ENCODE measurements at places on chromosomes 4 and X.

- no peak for DNase-seq
Observed at GRCh38 chrX:119518371-119518770, 46.8 kb downstream of the STEEP1 start.

DNA sequence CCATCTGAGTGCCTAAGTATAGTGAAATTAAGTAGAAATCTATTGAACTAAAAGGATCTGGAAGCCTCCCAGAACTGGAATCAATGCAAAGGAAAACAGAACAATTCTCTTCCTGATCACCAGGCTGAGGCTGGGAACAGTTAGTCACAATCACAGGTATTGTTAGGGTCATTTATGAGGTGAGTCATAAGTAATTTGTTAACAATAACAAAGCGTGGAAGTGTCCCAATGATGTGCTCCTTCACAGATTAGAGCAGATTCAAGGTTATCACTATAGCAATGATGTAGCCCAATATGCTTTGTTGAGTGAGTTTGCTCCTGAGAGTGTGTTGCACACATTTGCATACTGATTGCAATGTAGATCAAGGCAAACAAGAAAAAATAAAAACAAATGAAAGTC is 228.1 kb downstream of the ZNF674 start:
- no peak for DNase-seq

DNA sequence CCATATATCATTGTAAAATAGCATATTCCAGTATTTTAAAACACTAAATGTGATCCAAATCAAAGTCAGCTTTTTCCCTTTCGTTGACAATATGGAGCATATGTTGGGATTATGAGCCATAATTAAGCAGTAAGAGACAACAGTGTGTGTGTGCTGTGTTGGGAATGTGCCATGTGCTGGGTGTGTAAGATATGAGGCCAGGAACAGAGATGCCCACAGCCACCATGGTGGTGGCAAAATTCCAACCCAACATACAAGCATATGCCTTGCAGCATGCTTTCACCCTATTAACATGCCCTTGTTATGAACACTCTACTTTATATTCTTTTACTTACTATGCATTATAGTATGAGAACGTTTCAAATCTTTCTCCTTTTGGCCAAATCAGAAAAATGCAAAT is 1560.4 kb upstream of the TENM3 start:
- DNase-seq = no peak

GRCh38 chr4:125097729-125098128 is 217.0 kb upstream of the FAT4 start:
- DNase-seq = no peak

- DNase-seq = no peak
Observed at GRCh38 chr4:130675266-130675665, 1579.3 kb downstream of the C4orf33 start.

DNA sequence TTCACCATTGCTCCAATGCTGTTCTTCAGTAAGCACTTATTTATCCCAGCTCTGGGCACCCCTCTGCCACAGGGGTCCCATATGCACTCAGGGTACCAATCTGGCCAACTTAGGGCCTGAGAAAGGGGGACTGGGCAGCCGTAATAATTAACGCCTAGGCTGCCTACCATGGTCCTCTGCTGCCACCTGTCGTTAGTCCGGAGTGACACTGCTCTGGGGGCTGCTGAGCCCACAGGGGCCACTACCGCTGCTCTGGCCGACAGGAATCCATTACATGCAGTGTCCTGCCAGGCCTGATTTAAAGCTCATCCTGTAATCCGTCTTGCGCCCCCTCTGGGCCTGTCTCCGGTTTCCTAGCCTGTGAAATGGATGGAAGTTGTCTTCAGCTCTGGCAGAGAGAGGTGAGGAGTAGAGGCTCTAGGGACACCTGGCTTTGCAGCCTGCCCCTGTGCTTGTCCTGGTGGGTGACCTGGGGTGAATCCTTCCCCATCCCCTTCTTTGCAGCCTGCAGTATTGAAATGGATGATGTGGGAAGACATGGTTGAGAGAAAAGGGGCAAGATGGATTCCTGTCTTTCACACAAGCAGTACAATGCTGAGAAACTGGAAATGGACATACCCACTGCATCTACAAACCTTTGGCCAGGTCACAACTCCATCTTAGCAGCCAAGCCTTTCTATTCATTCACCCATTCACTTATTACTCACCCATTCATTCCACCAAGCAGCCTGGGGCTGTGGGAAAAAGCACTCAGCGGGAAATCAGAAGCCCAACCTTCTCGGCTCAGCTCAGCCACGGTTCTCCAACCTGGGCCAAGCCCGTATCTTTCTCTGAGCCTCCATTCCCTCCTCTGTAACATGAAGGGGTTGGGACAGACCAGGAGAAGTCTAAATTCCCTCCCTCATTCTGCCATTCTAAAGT is 116.3 kb upstream of the NALF2 start:
- DNase-seq = peak; percentile 42

GRCh38 chr4:60201052-60201673 is 999.0 kb upstream of the ADGRL3 start:
- DNase-seq = peak; percentile 38

GRCh38 chr4:175414602-175415001 is 397.5 kb downstream of the GPM6A start:
- DNase-seq = no peak

DNA sequence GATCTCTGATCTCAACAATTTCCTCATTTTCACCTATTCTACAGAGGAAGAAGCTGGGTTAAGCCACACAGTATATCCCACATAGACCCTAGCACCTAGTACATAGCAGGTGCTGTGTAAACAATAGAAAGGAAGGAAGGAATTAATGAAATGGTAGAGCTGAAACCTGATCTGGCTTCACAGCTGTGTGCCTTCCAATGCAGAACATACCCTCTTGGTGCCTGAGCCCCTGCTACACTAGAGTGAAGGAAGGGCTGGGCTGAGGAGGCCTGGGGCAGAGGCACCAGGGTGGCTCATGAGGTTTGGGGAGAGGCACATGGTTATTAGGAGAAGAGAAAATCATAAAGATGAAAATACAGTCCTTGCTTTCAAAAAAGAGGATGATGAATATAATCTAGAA is 21.3 kb downstream of the LRRC66 start:
- DNase-seq = no peak

DNA sequence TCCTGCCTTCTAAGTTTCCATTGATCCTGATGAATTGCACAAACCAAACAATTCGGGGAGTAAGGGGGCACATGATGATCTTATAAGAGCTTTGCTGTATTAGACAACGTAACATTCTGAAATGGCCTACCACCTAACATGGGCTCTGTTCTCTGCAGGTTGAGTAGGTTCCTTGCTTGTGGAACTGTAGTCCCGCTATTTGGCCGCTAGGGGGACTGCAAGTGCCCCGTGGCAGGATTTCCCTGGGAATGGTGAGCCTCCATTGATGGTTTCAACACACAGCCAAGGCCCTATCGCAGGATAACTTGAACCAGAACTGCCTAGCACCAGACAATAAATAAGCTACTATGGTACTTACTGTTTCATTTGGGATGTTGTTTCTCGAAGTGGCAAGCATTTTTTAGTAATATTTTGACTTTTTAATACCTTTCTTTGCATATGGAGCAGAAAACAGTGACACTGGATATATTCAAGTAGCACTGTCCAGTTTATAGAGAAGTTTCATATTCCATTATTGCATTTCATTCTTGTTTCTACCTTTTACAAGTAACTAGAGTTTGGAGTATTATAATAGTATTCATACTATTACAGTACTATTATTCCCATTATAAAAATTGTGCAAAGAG is 11.9 kb downstream of the AR start:
- peak; percentile 38 for DNase-seq

- DNase-seq = no peak
Observed at GRCh38 chr4:25984266-25984665, 70.2 kb downstream of the SMIM20 start.

- DNase-seq = no peak
Observed at GRCh38 chr4:1834047-1834775, 21.7 kb downstream of the LETM1 start.

DNA sequence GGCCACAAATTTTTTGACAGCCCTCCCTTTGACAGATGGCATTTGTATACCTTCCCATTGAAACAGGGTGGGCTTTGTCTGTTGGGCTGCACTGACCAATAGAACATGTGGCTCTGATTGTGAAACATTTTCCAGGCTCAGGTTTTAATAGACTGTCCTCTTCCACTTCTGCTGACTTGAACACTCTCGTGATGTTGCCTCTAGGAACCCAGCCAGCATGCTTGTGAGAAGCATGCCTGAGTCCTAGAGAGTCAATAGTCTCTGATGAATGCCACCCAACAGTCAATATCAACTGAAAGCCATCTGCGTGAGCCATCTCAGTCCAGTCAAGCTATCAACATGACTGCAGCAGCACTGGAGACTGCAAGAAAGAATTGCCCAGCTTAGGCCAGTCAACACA is 290.0 kb downstream of the SLC7A11 start:
- DNase-seq = no peak

DNA sequence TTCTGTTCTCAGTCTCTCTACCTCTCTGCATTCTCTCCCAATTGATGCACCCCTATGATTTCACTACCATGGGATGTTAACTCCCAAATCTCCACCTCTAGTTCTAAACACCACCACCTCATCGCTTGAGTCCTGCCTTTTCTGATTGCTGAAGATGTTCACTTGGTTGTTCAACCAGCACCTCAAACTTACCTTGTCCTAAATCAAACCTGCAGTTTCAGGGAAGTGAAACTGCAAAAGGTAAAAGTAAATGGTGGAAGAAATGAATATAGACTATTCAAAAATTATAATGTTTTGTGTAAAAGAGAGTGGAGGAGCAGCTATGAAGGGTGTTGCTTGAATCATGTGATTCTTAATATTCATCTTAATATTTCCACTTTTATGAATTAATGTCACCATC is 91.0 kb downstream of the PDE5A start:
- DNase-seq = no peak

DNA sequence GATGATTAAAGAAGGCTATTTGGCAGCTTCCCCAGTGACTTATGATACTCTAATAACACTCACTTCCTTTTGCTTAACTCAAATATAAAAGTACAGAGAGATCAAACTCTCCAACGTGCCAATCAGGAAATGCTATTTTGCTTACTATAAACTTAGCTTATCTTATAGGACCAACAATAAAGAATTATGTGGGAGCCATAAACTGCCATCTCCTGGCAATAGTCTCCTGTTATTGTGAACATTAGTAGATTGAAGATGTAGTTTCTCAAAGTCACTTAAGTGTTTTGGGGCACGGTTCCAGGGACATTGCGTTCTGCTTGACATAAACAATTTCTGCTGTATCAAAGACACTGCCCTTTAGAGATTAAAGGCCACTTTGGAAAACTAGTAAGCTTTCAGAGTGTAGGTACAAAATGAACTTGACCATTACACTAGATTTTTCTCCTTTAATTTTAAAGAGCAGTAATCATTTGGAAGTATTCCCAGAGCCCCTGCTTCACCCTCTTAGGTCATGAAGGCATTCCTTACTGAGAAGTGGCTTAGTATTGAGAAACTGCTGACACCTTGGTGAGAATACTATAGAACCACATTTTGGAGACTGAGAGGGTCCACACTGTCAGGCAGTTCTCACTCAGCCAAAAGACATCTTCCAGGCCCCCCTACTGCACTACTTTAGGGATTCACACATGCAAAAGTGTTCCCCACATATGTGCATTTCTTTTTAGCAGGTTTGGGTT is 51.9 kb downstream of the MAOA start:
- no peak for DNase-seq

- DNase-seq = no peak
Observed at GRCh38 chr4:91359041-91360031, 944.4 kb upstream of the GRID2 start.

GRCh38 chrX:120512627-120513026 is 43.5 kb upstream of the LAMP2 start:
- no peak for DNase-seq

GRCh38 chr4:143451186-143451585 is 62.3 kb upstream of the SMARCA5 start:
- no peak for DNase-seq

GRCh38 chr4:142519342-142519741 is 326.8 kb downstream of the INPP4B start:
- no peak for DNase-seq

DNA sequence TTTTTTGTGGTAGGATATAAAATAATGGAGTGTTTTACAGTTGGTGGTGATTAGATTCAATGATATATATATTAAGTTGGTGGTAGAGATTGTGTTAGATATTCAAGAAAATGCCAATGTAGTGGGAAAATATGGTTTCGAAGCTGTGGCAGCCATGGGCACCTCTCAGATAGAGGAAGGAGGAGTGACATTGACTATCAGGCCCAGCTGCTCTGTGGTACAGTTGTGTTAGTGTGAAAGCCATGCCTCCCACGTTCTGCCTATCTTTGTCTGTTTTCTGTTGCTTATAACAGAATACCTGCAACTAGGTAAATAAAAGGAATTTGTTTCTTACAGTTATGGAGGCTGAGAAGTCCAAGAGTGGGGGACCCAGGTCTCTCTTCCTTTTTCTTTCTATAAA is 101.9 kb downstream of the ARHGAP10 start:
- no peak for DNase-seq

- no peak for DNase-seq
Observed at GRCh38 chrX:152865232-152865920, 32.5 kb upstream of the ZNF185 start.

GRCh38 chr4:173517781-173518424 is 12.1 kb downstream of the HAND2 start:
- DNase-seq = no peak

- DNase-seq = no peak
Observed at GRCh38 chrX:135327299-135327698, 18.0 kb downstream of the ETDC start.

DNA sequence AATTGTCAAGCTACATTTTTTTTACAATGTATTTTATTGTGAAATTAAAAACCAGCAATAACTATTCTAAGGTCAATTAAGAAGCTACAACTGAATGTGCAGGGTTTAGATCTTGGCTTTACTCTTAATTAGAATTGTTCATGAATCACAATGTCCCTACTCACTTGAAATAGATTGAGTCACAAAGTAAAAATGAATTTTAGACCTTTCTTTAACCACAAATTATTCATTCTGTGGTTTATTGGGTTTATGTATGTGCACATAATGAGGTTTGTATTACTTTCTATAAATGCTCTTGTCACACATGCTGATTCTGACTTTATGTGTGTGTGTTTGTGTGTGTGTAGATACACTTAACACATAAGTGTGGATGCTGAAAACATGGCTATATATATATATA is 647.0 kb upstream of the AADAT start:
- DNase-seq = no peak

DNA sequence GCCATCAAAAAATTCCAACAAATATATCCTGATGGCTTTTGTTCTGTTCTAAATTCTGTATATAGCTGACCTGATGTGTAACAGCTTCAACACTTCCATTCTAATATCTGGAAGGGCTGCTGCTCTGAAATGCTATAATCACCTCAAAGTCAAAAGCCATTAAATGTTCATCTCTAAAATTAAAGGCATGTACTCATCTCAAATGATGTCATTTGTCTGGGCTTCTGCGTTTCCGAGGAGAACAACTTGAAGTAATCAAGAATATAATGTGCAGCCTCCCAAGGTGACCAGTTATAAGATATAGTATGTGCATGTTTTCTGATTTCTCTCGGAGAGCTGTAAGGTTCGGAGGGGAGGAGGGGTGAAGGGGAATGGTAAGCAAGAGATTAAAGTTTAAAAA is 237.6 kb downstream of the SCFD2 start:
- DNase-seq = no peak

- no peak for DNase-seq
Observed at GRCh38 chr4:48195374-48195773, 61.3 kb upstream of the TXK start.

- DNase-seq = peak; percentile 46
Observed at GRCh38 chr4:70704215-70704930, 16.0 kb downstream of the UTP3 start.

GRCh38 chr4:149896432-149896831 is 80.8 kb upstream of the IQCM start:
- no peak for DNase-seq

GRCh38 chrX:48945517-48946348 is 11.7 kb downstream of the OTUD5 start:
- peak; percentile 65 for DNase-seq
